ENCODE measurements at places on chromosomes 7 and 10. TPM values are rescaled to one million over a fixed set of nuclear protein-coding genes. Genes with fewer than 3 reads are reported as not detected.

UBN2 gene
- 18.5 TPM for total RNA-seq

EPHA1 gene
- total RNA-seq: 2.5 TPM

LFNG gene
- total RNA-seq: 7.8 TPM

OR2A14 gene
- total RNA-seq: not detected

LIPK gene
- not detected for total RNA-seq

SKIDA1 gene
- total RNA-seq: 0.81 TPM

KCNH2 gene
- 63.8 TPM for total RNA-seq

PDLIM1 gene
- 63.2 TPM for total RNA-seq

MGAM2 gene
- total RNA-seq: not detected

C10orf105 gene
- total RNA-seq: not detected

ASB10 gene
- total RNA-seq: not detected

CASTOR2 gene
- total RNA-seq: 30.5 TPM

KAZALD1 gene
- total RNA-seq: 1.2 TPM

ARHGEF5 gene
- total RNA-seq: 7.1 TPM

EBLN1 gene
- total RNA-seq: not detected

ADIRF gene
- 36.5 TPM for total RNA-seq

SMKR1 gene
- not detected for total RNA-seq

NPC1L1 gene
- 0.08 TPM for total RNA-seq

IFIT1B gene
- not detected for total RNA-seq

ARMC3 gene
- total RNA-seq: not detected

DEPP1 gene
- 153 TPM for total RNA-seq

ATOH7 gene
- not detected for total RNA-seq

PLAU gene
- 8.9 TPM for total RNA-seq

CALML3 gene
- total RNA-seq: 1.9 TPM

TRRAP gene
- 34.8 TPM for total RNA-seq

FAM241B gene
- total RNA-seq: 7.9 TPM

SPAG6 gene
- not detected for total RNA-seq

GRID2IP gene
- total RNA-seq: 0.27 TPM

MARVELD1 gene
- 61.8 TPM for total RNA-seq

OGDHL gene
- 1.7 TPM for total RNA-seq

CEP55 gene
- total RNA-seq: 0.35 TPM

SFRP5 gene
- total RNA-seq: 18.8 TPM

CLIP2 gene
- 50.7 TPM for total RNA-seq

ABCB4 gene
- total RNA-seq: 1.3 TPM

SPDYE6 gene
- total RNA-seq: not detected

C7orf57 gene
- total RNA-seq: not detected

PLXDC2 gene
- 65.5 TPM for total RNA-seq

UNCX gene
- total RNA-seq: not detected

MYL10 gene
- total RNA-seq: not detected

COL26A1 gene
- not detected for total RNA-seq

ZKSCAN1 gene
- total RNA-seq: 31.8 TPM
